ENCODE measurements at places on chromosomes 3 and 15. TPM values are rescaled to one million over a fixed set of nuclear protein-coding genes. Genes with fewer than 3 reads are reported as not detected.

- no peak for DNase-seq
These were observed 96.6 kb upstream of the LIMD1 start for GRCh38 chr3:45497963-45498362.

DNA sequence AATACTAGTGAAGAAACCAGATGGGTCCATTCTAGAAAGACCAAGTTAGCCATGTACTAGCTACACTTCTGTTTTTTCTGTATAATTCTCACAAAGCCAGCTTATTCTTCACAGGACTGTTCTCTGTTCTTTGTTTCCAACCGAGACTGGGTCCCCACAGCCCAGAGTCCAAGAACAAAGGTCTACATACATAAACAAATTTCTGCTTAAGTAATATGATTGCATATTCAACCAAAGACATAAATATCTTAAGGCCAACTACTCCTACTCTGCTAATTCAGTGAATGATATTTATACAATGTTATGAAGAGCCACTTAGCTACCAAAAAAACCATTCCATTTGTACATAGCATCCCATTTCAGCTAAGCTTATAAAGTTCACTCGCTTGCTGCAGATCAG is 299.8 kb upstream of the CCDC54 start:
- DNase-seq = no peak

The EFCC1 gene
- 2.8 TPM for total RNA-seq

GRCh38 chr15:95295896-95296625 is 1034.4 kb upstream of the NR2F2 start:
- no peak for DNase-seq

DNA sequence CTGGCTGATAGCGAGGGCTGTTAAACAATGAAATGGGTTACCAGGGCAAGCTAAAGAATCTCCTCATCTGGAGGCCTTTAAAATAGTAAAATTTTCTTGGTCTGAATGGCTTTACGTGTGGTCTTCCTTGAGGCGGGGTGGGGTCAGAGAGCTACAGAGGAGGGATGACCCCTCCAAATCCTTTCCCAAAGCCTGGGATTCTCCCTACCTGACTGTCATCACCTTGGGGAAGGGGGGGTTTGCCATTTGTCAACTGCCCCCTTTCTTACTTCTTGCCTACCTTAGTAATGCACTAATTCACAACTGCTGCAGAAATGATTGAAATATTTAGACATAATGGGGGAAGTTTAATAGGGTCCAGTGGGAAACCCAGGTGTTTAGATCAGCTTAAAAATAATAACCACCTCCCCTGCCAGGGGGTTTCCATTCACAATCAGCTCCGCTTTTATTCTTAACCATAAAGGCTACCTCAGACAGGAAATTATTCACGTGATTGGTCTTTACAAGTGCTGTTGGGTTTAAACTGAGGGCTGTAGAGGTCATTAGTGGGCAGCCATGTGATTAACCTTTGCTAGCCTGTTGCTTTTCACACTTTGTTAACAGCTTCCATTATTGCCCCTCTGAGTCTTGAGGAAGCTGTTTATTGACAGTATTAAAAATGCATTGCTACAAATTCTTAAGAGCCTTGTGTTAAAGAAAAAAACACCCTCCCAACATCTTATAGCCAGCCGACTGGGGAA is 276.5 kb upstream of the ATP11B start:
- DNase-seq = no peak

The GOLGA8G gene
- 0.25 TPM for total RNA-seq

DNA sequence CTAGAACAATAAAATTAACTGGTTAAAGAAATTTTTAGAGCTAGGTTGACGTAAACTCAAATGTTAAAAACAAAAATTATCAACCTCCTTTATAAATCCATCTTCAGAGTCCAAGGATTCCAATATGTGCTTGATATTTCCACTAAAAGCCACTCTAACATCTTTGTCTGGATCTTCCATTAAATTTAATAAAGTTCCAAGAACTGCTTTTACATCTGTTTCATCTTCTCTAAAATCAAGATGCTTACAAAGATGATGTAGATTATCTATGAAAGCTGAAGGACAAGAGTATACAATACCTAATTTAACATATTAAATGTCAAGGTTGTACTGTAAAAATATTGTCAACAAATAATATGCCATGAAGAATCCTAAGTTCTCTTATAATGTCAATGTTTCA is 24.8 kb downstream of the ATR start:
- no peak for DNase-seq

DNA sequence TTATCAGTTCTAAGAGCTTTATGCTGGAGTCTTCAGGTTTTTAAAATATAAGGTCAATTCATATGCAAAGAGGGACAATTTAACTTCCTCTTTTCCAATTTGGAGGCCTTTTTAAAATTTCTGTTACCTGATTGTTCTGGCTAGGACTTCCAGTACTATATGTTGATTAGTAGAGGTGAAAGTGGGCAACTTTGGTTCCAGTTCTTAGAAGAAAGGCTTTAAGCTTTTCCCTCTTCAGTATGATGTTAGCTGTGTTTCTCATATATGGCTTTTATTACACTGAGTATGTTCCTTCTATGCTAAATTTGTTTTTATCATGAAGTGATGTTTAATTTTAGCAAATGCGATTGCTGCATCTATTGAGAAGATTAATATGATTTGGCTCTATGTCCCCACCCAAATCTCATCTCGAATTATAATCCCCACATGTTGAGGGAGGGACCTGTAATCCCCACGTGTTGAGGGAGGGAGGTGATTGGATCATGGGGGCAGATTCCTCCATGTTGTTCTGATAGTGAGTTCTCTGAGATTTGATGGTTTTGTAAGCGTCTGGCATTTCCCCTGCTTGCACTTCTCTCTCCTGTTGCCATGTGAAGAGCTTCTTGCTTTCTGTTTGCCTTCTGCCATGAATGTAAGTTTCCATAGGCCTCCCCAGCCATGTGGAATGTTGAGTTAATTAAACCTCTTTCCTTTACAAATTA is 33.8 kb downstream of the FAIM start:
- DNase-seq = no peak

The SRGAP3 gene
- total RNA-seq = 0.78 TPM

- DNase-seq = peak; percentile 78
These were observed 57.6 kb upstream of the NR2E3 start for GRCh38 chr15:71752604-71753289.

DNA sequence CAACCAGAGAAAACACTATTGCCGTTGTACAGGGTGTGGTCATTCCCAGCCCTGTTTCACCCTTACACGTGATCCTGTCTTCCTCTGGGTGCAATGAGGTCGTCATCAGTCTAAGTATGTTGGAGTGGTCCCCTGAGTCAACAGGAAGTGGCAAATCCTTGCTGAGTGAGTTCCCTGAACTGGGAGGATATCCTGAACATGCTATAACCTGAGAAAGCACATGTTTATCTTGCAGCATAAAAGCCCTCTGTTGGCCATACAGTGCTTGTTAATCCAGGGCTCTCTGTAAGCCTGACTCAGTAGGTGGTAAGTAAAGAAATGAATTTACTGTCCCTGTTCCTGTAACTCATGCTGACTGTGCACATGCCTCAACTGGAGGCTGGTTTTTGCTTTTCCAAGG is 477.8 kb upstream of the RGMA start:
- no peak for DNase-seq

DNA sequence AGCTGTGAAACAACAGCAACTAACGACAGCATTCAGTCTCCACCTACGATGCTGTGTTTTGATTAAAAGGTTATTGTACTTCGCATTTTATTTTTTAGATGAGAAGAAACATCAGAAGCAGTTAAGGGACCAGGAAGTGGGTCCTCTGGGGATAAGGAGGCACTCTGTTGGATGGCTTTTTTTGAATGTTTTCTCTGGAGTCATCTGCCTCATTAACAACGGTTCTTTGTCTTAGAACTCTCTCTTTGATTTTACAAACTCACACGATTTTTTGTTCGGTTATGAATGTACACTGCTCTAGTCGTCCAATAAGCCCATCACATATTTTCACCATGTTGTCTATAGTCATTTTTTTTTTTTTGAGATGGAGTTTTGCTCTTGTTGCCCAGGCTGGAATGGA is 36.0 kb upstream of the ARPIN start:
- no peak for DNase-seq

The CD276 gene
- total RNA-seq = 81.2 TPM

The RTP4 gene
- total RNA-seq = 3.1 TPM

The SNX22 gene
- total RNA-seq = 0.05 TPM

GRCh38 chr3:48708481-48708889 is 8.5 kb downstream of the IP6K2 start:
- DNase-seq = no peak

DNA sequence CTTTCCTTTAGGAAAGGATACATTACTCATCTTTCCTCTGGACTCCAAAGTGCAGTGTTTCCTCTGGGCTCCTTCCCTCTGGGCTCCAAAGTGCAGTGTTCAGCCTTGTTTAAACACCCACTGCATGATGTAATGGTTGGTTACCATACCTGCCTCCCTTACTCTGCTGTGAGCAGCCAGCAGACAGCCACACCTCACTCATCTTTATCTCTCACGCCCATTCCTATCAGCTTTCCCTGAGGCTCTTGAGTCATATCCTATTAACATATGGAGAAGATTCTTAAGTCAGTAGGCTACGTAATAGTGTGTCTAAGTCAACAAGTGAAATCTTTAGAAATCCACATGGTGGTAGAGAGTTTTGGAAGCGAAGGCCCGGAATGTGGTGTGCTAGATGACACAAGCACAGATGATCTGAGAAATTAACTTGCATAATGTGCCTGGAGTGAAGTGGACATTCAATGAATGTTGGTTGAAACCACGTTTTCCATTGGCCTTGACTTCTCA is 97.2 kb upstream of the CTNNB1 start:
- no peak for DNase-seq

DNA sequence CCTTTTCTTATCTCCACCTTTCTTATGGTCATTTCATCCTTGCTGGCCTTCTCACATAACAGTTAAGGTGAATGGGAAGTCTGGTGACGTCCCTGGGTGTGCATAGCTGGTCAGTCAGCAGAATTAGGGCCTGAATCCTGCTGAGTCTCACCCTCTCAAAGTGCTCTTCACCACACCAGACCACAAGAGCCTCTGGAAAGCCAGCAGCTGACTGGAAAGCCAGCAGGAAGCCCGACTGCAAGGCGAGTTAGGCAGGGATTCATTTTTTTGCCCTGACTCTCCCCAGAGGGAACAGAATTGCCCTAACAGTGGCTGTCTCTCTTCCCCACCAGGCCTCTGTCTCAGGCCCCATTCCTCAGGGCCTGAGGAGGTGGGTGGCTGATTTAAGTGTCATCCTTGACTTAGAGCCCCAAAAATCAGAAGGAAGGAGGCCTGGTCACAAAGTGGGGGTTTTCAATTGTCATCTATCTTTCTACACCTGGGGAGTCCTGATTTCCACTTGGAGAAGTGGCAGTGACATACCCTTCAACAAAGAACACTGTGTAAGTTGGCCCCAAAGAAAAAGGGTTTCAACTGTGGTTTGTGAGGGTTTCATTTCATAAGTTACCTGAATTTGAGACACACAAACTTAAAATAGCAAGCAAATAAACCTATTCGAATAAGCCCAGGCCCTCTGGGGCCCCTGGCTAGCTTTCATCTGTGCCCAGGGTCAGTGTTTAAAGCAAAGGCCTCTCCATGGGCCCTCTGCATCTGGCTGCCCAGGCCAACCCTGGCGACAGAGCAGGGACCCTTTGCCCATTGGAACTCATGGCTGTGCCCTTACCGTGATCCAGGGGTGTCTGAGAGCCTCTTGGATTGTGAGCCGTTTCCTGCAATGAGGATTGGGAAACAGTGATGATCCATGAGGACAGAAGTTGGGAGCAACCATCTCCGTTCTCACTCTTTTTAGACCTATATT is 90.5 kb upstream of the HERC1 start:
- no peak for DNase-seq

- no peak for DNase-seq
These were observed 5.7 kb downstream of the EXOSC7 start for GRCh38 chr3:44981751-44982150.

The STRC gene
- total RNA-seq = not detected

GRCh38 chr3:9768141-9768775 is 1.5 kb downstream of the CAMK1 start:
- no peak for DNase-seq

DNA sequence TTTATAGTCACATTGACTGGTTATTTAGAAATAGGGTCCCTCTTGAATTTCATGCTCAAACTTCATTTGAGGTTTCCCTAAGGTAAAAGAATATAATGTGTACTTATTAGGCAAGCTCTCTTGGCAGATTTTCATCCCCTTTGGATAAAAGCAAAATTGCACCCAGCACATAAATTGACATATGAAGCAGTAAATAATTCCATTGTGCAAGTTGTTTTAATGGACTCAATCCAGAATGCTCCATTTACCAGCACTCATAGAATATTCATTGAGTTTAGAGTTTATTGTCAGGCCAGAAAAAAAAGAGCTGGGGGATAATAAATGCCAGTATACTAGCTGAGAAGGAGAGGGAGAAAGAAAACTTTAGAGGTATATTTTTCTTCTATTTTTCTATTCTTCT is 136.8 kb downstream of the TPRG1 start:
- no peak for DNase-seq

DNA sequence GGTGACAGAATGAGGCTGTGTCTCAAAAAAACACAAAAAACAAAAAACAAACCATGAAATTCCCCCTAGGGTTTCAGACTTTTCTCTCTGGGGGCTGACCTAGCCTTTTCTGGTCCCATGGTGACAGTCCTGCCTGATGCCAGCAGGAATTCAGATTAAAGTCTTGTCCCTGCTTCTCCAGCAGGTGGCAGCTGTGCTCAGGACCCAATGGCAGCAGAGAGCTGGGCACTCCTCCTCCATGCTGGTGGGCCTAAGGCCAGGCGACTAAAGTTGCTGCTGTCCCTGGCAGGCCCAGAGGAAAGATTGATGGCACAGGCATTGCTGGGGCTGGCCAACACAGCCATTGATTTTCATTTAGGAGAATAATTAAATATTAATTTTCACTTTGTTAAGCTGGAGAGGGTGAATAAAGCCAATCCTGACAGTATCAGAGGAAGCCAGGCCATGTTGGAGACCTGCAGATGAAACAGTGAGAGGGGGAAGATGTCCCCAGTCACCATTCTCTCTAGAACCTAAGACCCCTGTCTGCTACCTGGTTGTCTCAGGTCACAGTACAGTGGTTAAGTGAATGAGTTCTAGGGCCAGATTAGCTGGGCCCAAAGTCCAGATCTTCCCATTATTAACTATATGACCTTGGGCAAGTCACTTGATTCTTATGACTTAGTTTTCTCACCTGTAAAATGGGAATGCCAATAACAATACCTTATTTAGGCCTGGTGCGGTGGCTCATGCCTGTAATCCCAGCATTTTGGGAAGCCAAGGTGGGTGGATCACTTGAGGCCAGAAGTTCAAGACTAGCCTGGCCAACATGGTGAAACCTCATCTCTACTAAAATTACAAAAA is 7.1 kb downstream of the CELF6 start:
- DNase-seq = peak; percentile 44

GRCh38 chr15:53378096-53378800 is 381.2 kb downstream of the WDR72 start:
- DNase-seq = no peak

- DNase-seq = peak; percentile 92
These were observed 41.0 kb downstream of the FLNB start for GRCh38 chr3:58049143-58049785.

DNA sequence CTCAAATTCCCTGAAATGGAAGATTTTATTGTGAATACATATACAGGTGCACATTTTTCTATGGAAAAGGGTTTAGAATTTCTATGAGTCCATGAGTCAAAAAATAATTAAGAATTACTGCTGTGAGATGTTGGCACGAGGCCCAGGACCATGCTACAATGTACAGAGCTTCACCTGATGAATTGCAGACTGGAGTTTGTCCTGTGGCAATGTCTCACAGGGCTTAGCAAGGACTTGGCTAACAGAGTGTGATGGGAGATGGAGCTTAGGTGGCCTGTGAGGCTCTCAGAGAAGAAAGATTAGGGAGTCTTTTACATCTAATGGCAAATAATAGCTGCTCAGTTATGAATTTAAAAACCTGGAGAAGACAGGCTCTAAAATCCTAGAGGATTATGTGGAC is 219.5 kb upstream of the CBLB start:
- DNase-seq = no peak
